ENCODE measurements at places on chromosomes 1 and 21. TPM values are rescaled to one million over a fixed set of nuclear protein-coding genes. Genes with fewer than 3 reads are reported as not detected.

DNA sequence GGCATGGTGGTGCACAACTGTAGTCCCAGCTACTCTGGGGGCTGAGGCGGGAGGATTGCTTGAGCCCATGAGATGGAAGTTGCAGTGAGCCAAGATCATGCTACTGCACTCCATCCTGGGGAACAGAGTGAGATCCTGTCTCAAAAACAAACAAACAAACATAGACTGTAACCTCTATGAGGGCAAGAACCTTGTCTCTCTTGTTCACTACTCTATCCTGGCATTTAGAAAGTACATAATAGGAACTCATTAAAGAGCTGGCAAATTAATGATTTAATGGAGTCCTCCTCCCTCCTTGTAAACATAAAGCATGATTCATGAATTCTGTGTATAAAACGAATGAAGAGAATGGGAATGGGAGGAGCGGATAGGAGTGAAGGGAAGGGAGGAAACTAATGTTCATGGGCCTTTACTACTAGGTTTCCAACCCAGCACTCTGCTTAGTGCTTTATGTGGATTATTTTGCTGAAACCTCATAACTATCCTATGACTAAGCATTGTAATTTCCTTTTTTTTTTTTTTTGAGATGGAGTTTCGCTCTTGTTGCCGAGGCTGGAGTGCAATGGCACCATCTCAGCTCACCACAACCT, 8.6 kb downstream of the LMOD1 start:
- DNase-seq, result peak; percentile 58

DNA sequence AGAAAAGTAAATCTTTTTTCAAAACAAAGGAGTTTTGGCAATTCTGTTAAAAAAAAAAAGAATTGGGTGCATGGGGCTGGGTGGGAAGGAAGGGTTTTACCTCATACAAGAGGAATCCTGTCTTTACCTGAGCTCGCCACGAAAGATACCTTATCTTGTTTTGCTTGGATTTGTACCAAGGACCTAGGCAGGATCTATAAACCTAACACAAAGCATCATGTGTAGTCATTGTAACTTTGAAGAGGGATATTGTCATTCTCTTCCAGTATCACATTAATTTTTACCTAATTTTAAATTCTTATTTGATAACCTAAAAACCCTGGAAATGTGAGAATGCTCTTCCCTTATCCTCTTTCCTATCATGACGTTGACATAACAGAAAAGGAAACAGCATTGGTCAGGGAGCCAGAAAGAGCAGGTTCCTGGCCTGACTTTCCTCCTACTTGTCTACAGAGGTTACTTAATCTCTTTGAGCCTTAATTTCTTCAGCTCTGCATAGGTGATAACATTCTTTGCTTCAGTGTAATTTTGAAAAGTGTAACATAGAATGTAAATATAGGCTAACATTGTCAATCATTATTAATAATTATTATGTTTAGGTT, 4.0 kb upstream of the LAMC1 start:
- DNase-seq, result no peak

DNA sequence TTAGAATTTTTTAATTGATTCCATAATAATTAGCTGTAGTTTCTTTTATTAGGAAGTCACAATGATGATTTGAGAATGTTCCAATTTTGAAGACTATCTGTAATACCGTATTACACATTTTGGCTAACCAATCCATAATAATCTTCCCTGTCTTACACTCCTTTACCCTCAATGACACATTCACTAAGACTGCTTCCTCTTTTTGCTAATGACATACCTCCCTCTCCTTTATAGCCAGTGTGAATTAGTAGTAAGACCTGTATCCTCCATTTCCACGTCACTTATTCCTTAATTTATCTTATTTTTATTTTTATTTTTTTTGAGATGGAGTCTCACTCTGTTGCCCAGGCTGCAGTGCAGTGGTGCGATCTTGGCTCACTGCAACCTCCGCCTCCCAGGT, 10.1 kb downstream of the KDM1A start:
- DNase-seq, result no peak

- DNase-seq, result peak; percentile 54
Observed at GRCh38 chr1:27643600-27644368, 8.8 kb upstream of the FGR start.

Gene OR2G6
- not detected for total RNA-seq

Gene SLC35D1
- total RNA-seq, result 20.3 TPM

DNA sequence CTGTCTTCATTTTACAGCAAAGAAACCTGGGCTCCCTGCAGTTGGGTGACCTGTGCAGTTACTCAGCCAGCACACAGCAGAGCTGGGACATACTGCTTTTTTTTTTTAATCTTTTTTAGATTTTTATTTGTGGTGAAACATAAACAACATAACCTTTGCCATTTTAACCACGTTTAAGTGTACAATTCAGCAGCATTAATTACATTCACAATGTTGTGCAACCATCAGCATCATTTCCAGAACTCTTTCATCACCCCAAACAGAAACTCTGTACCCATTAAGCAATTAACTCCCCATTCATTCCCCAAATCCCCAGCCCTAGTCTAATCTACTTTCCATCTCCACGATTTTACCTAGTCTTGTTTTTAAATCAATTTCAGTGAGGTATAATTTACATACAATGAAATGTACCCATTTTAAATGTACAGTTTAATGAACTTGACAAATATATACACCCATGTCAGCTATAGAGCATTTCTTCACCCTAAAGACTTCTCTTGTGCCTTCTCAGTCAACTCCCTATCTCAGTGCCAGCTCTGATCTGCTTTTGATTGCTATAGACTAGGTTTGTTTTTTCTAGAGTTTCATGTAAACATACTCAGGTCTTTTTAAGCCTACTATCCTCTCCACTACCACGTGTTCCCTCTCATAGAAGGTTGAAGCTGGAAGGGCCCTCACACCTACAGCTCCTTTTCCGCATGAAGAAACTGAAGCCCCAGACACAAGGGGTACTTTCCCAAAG, 37.8 kb upstream of the C8B start:
- DNase-seq, result no peak

DNA sequence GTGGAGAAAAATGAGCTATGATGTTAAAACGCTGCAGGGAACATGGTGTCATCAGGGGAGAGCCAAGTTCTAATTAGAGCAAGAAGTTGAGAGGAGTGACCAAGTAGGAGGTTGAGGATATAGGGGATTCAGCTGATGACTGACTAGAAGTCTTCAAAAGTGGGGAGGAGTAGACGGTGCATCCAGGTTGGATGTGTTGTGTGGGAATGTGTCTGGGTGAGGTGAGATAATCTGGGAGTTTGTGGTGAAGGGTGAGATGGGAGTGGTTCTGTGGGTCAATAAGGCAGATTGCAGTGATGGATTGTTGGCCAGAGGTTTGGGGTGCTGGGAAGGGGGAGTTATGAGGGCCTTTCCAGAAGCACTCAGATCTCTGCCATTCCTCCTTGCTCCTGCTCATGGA, 72.0 kb upstream of the IRF2BP2 start:
- DNase-seq, result no peak

Measured in Daoy (cell line).